ENCODE measurements at places on chromosomes 7 and 10.

DNA sequence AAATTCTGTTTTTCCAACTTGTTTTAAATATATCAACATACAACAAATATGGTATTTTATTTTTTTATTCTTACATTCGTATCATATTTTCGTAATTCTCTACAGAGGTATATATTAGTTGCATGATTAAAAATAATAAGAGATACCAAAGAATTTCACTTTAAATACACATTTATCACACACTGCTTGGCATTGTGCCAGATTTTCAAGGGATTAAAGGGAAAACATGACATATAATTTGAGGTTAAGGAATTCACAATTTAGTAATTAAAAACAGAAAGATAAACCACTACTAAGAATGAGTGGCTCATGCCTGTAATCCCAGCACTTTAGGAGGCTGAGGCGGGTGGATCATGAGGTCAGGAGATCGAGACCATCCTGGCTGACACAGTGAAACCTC, 484.7 kb upstream of the SORCS1 start:
- DNase-seq: no peak

GRCh38 chr10:102918817-102919245, 737 bp downstream of the CNNM2 start:
- DNase-seq: peak; percentile 38

GRCh38 chr10:43735907-43736306, 87.2 kb upstream of the ZNF32 start:
- DNase-seq: no peak

- no peak for DNase-seq
These were observed 219.6 kb downstream of the PHF14 start for GRCh38 chr7:11193131-11193867.

DNA sequence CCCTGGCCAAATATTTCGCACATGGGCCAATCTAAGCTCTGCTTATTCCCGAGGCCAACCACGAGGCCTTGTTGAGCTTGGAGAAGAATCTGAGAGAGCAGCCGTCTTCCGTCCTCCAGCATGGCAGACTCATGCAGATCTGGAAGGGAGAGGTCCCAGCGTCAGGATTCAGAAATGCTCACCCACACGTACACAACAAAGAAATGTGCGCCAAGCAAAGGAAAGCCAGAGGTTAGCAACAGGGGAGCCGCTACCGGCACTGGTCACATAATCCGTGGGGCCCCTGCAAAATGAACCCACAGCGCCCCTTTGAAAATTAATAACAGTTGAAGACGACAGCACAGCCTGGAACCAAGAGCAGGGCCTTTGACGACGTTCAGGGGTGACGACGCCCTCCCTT, 25.4 kb upstream of the PRKAG2 start:
- DNase-seq: no peak

GRCh38 chr7:20661884-20662283, 46.4 kb downstream of the ABCB5 start:
- no peak for DNase-seq

- no peak for DNase-seq
These were observed 67.8 kb upstream of the NXPH1 start for GRCh38 chr7:8365499-8366110.

DNA sequence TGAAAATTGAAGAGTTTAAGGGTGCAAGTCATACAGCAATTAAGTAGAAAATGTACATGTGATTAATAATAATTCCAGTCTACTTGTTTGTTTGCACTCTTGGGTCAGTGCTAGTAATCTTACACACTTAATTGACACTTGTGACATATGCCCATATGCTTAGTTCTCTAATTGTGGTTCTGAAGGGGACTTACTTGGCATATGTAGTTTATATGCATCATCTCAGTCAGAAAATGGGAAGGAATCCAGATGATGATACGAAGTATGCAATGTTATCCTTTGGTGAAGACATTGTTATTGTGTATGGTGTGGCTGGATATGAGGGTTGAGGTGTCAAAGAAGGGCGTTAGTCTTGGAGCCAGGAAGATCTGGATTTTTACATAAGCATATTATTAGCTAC, 193.5 kb upstream of the HDAC9 start:
- no peak for DNase-seq

GRCh38 chr10:9268176-9268575, 1213.7 kb downstream of the GATA3 start:
- DNase-seq: no peak

Measured in stimulated activated naive CD4-positive, alpha-beta T cell (primary cell).